A549 treated with AZD2906 at 1 μM for 4 hours (cell line): ENCODE measurements at places on chromosomes 2 and 18. TPM values are rescaled to one million over a fixed set of nuclear protein-coding genes. Genes with fewer than 3 reads are reported as not detected.

XIRP2 gene
- total RNA-seq, result not detected in 5 replicates

CYBRD1 gene
- 24.8 to 32.5 TPM (median 30.7 TPM) in 5 replicates for total RNA-seq

FBXO48 gene
- total RNA-seq, result 0.40 to 0.61 TPM (median 0.56 TPM) in 5 replicates

FSIP2 gene
- 0.01 TPM in 1 of 5 replicates, not detected in the others for total RNA-seq

CXCR1 gene
- not detected in 5 replicates for total RNA-seq

PSMD14 gene
- total RNA-seq, result 94.5 to 129 TPM (median 97.0 TPM) in 5 replicates

DHRS9 gene
- 3.1 to 3.9 TPM (median 3.4 TPM) in 5 replicates for total RNA-seq

VWA3B gene
- 0.09 to 0.14 TPM (median 0.12 TPM) in 3 of 5 replicates, not detected in the others for total RNA-seq

ATAD2B gene
- 5.6 to 7.8 TPM (median 7.2 TPM) in 5 replicates for total RNA-seq

DCC gene
- not detected in 5 replicates for total RNA-seq

ANTXR1 gene
- 94.7 to 152 TPM (median 122 TPM) in 5 replicates for total RNA-seq

POMC gene
- total RNA-seq, result 0.06 TPM in 1 of 5 replicates, not detected in the others

SCYGR2 gene
- total RNA-seq, result not detected in 5 replicates

ABHD1 gene
- 1.3 to 1.6 TPM (median 1.3 TPM) in 5 replicates for total RNA-seq

ANKRD36 gene
- total RNA-seq, result 4.7 to 7.2 TPM (median 6.0 TPM) in 5 replicates

UPP2 gene
- total RNA-seq, result not detected in 5 replicates

NT5DC4 gene
- total RNA-seq, result 0.06 to 0.94 TPM in 2 of 5 replicates, not detected in the others

RAB6C gene
- not detected in 5 replicates for total RNA-seq

MATN3 gene
- total RNA-seq, result 10.9 to 19.1 TPM (median 16.2 TPM) in 5 replicates

SLC9A4 gene
- total RNA-seq, result not detected in 5 replicates

FER1L5 gene
- 0.01 TPM in 1 of 5 replicates, not detected in the others for total RNA-seq

CRACDL gene
- 3.4 to 4.6 TPM (median 3.7 TPM) in 5 replicates for total RNA-seq

LRP2 gene
- 0.01 to 0.14 TPM (median 0.07 TPM) in 3 of 5 replicates, not detected in the others for total RNA-seq

MAP3K20 gene
- total RNA-seq, result 22.6 to 33.3 TPM (median 27.5 TPM) in 5 replicates

TCF23 gene
- not detected in 5 replicates for total RNA-seq

FKBP7 gene
- 7.3 to 12.1 TPM (median 10.2 TPM) in 5 replicates for total RNA-seq

DSC3 gene
- total RNA-seq, result 1.00 to 1.9 TPM (median 1.2 TPM) in 5 replicates

HRH4 gene
- 0.03 TPM in 1 of 5 replicates, not detected in the others for total RNA-seq

REG3A gene
- total RNA-seq, result not detected in 5 replicates

MALT1 gene
- 7.5 to 9.9 TPM (median 8.8 TPM) in 5 replicates for total RNA-seq

PLCD4 gene
- 0.22 to 0.80 TPM (median 0.38 TPM) in 5 replicates for total RNA-seq

ZNF142 gene
- 14.8 to 19.4 TPM (median 16.4 TPM) in 5 replicates for total RNA-seq

RAB27B gene
- total RNA-seq, result 11.0 to 16.7 TPM (median 13.1 TPM) in 5 replicates

LDLRAD4 gene
- 1.1 to 3.3 TPM (median 2.4 TPM) in 5 replicates for total RNA-seq

KIDINS220 gene
- 15.4 to 20.7 TPM (median 17.5 TPM) in 5 replicates for total RNA-seq

RNASEH1 gene
- 46.0 to 61.0 TPM (median 47.7 TPM) in 5 replicates for total RNA-seq

VIL1 gene
- 0.16 to 0.36 TPM (median 0.28 TPM) in 5 replicates for total RNA-seq
